T-helper 1 cell (primary cell): ENCODE measurements at places on chromosomes 3 and 15.

- DNase-seq, result no peak
These were observed 57.9 kb downstream of the TRAK1 start for GRCh38 chr3:42148982-42149432.

DNA sequence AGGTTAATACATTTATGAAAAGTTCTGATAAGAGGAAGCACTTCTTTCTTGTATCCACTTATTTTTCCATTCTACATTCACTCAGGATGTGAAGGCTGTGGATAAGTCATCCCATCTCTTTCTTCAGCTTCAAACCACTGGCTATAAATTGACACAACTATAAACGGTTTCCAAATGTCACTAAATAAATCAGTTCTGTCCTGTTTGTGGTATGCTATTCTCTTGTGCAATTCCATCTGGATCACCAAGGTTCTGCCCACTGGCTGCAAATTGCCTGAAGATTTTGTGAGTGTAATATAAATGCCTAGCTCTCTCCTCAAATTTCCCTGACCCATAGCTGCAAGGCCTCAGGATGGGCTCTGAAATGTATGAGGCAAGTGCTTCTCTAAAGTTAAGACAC lies 7.1 kb upstream of the LMOD3 start:
- DNase-seq, result no peak

GRCh38 chr15:54843006-54843405 lies 353.7 kb downstream of the RSL24D1 start:
- DNase-seq, result no peak

- no peak for DNase-seq
These were observed 746.3 kb downstream of the FHIT start for GRCh38 chr3:60504827-60505457.

GRCh38 chr3:63855333-63855940 lies 8.2 kb downstream of the THOC7 start:
- DNase-seq, result no peak
